Chondrocyte (in vitro differentiated cells): ENCODE measurements at places on chromosomes 16 and 17. TPM values are rescaled to one million over a fixed set of nuclear protein-coding genes. Genes with fewer than 3 reads are reported as not detected.

The GCGR gene
- total RNA-seq = not detected in 3 replicates

The ITGB3 gene
- total RNA-seq = 0.85 to 11.4 TPM (median 10.5 TPM) in 3 replicates

DNA sequence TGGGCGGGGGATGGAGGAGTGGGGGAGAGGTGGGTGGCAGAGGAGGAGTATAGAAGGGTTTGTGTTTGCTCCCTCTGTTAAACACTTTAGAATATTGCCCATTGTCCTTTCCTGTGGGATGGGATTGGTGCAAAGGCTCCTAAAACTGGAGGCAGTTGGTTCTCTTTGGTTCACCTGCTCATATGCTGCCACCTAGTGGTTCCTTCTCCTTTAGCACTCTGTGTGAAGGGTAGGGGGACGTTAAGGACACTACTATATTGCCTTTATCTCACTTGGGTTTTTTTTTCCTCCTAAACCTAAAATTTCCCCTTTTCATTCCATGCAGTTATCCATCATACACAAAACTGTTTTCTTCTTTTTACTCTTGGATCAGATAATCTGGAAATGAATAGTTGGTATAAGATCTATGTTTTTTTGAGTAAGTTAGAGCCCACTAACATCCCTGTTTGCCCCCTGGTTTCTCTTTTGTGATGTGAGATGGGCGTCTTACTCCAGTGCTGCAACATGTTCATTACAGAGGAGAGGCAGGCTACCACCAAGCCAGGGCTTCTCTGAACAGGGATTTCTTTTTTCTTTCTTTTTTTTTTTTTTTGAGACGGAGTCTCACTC is 23.8 kb downstream of the SNX11 start:
- DNase-seq = no peak

GRCh38 chr17:43648916-43649315 is 12.8 kb downstream of the MEOX1 start:
- no peak for DNase-seq

- DNase-seq = no peak
Observed at GRCh38 chr16:7246578-7246977, 86.1 kb upstream of the RBFOX1 start.

- DNase-seq = no peak
Observed at GRCh38 chr16:65105171-65105570, 16.7 kb downstream of the CDH11 start.

GRCh38 chr17:3029213-3029913 is 34.0 kb downstream of the OR1D5 start:
- peak; percentile 64 for DNase-seq

- DNase-seq = no peak
Observed at GRCh38 chr17:48843187-48843900, 12.5 kb downstream of the CALCOCO2 start.
